ENCODE measurements at places on chromosomes 4 and X.

DNA sequence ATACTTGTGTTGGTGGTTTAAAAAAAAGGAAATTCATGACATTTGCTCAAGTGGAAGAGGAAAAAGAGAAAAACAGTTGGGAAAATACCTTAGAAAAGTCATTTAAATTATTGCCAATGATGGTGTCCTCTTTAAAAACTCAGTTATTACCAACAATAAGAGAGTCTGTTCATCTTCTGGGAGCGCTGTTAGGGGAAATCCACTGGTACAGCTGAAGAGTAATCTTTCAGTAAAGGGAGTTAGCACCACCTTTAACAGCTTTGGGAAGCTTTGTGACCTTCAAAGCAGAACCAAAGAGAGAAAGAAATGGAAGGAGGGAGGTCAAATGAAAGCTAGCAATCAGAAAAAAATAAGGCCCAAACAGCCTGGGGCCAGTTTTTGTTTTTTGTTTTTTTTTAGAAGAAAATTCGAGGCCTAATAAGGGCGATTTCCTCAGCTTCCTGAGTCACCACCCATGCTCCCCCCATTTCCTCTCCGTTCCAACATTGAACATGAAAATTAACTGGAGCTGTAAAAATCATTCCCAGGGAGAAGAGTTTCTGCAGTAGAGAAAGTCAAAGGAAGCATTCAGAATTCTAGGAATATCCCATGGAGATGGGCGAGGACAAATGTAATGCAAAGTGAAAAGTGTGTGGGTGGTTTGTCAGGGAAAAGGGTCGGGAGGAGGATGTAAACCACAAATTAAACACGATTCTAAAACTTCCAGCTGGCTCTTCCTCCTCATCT, 115.1 kb downstream of the SH3KBP1 start:
- DNase-seq: peak; percentile 27

- no peak for DNase-seq
Observed at GRCh38 chrX:154116426-154117211, 19.1 kb upstream of the MECP2 start.

GRCh38 chr4:61864286-61864685, 664.2 kb downstream of the ADGRL3 start:
- DNase-seq: no peak

- no peak for DNase-seq
Observed at GRCh38 chr4:70920592-70920991, 18.4 kb downstream of the MOB1B start.

DNA sequence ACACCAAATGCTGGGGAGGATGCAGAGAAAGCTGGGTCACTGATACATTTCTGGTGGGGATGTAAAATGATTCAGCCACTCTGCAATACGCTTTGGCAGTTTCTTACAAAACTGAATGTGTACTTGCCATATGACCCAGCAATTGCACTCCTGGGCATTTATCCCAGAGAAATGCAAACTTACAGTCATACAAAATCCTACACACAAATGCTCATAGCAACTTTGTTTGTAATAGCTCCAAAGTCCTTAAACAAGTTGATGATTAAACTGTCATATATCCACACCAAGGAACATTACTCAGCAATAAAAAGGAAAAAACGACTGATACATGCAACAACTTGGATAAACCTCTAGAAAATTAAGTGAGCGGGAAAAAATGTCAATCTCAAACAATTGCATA, 12.3 kb downstream of the MID1 start:
- DNase-seq: no peak

DNA sequence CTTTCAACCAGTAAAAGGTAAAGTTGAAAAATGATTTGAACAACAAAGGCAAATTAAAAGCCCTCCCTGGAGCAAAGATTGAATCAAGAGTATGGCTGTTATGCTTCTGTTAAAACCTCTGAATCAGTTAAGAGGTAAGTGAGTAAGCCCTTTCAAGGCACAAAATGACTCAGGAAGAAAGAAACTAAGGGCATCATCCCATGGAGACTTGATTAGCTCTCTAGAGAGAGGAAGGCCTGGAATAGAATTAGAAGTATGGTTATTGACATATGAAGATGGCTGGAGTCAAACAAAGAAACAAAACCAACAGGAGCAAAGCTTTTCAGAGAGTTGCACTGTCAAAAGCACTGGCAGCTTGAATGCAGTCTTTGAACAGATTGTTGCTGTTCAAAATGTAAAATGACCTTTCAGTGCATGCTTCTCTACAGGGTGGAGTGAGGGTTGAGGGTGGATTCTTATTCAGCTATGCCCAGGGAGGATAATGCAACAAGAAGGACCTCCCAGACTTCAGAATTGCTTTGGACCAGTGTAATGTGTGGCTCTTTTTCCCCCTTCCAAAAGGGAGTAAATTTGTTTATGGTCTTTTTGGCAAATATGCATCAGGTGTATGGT, 365.5 kb downstream of the GBA3 start:
- DNase-seq: no peak

DNA sequence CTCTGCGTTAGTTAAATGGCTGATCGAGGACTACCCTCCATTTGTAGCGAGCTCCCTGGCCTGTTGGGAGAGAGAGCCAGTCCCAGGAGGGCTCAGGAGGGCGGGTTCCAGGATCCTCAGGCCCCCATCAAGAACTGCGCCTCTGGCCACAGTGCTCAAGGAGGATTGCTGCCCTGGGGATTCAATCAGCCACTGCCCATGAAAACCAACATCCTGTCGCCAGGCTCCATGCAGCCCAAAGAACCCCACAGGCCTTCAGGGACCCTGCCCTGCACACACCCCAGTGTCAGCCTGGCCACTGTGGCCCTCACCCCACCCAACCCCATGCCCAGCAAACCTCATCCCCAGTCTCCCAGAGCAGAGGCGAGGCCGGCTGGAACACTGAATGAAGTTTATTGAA, 4.3 kb downstream of the PNMA6F start:
- DNase-seq: no peak

DNA sequence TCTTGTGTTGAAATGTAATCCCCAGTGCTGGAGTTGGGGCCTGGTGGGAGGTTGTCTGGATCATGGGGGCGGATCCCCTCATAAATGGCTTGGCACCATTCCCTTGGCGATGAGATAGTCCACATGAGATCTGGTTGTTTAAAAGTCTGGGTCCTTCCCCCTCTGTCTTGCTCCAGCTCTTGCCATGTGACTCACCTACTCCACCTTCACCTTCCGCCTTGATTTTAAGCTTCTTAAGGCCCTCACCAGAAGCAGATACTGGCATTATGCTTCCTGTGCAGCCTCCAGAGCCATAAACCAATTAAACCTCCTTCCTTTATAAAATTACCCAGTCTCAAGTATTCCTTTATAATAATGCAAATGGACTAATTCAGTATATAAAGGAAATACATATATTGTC, 111.5 kb downstream of the NR3C2 start:
- DNase-seq: no peak

DNA sequence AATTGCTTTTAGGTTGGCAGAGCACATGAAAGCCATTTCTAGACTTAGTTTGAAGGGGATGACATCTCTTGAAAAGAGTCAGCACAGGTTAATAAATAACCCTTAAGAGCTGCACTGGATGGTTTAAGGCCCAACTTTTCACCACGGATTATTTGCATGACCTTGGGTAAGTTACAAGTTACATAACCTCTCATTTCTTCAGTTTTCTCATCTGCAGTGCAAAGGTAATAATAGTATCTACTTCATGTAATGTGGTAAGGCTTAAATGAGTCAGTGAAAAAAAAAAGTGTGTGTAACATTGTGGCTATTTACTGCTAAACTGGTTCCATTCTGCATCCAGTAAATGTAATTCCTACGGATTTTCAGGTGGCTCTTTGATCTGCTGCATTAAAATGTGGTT, 715.8 kb downstream of the CCSER1 start:
- DNase-seq: no peak

DNA sequence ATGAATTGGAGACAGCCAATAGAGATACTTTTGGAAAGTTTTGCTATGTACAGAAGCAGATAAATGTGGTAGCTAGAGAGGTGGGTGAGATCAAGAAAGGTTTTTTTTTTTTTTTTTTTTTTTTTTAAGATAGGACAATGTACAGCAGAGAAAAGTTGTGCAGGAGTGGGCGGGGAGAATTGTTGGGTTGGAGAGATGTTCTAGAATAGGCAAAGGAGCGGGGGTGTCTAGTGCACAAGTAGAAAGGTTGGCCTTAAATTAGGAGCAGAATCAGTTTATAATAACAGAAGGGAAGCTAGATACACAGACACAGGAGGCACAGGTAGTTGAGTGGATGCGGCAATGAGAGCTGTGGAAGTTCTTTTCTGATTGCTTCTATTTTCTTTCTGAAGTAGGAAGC, 66.2 kb upstream of the PGK1 start:
- no peak for DNase-seq

Data from suppressor macrophage treated with lipopolysaccharide for 4 hours (primary cell).